ENCODE measurements at places on chromosomes 1 and 21. TPM values are rescaled to one million over a fixed set of nuclear protein-coding genes. Genes with fewer than 3 reads are reported as not detected.

DNA sequence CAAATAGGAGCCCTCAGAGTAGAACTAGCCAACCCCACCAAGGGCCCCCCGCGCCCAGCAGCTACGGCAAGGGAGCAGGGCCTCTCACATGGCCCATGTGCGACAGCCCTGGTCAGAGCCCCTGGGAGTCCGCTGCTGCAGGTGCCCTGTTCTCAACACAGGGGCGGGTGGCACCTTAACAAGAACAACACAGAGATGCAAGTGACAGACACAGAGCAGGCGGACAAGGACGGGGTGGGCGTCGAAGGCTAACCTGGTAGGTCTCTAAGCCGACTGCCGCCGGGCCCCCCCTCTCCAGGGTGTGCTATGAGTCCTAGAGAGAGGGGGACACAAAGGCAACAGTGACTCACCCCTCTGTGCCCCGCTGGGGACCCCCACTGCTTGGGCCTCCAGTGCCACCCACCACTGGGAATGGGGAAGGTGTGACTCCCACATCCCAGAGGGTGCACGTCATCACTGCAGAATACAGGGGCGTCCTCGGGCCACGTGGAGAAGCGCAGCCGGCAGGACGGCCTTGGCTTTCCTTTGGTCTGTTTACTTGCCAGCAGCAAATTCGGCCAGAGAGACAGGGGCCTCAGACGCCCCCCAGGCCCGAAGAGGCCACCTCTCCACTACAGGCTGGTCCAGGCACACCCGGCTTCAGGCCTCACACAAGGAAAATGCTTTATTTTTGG is 44.8 kb downstream of the PRDM15 start:
- DNase-seq: peak; percentile 36

GRCh38 chr1:84103197-84103992 is 40.7 kb upstream of the PRKACB start:
- DNase-seq: peak; percentile 77

DNA sequence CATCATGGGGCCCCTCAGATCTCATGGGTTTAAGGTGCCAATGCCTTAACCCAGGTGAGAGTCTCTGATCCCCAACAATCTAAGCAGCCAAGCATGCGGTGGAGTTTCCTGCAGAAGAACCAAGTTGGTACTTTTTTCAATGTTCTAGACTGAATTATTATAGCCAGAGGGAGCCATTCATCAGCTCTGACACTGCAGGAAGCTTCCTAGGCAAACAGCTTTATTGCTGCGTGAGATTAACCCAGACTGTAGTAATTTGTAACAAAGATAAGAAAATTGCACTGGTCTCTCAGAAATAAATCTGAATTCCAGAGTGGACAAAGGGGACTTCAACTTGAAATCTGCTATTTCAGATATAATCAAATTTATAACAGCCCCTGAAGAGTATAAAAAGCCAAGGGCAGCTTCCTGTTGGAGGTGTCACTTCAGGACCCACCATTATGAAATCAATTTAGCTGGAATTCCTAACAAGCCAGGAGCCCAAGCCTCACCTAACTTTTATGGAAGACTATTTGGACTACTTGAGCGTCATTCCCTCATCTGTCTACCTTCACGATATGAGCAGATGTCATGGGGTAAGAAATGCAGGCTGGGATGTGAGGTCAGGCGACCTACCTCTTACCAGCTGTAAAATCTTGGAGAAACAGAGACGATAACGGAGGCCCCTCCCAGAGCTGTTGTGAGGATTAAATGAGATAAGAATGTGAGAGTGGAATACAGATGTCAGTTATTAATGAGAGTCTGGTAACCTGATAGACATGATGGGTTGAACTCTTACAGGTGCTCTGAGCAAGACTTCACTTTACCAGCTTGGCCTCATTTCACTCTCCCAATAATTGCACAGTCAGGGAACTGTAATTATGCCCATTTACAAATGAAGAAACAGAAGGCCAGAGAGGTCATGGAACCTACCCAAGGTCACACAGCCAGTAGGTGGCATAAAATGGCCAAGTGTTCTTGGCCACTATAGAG is 135.1 kb downstream of the RRAGC start:
- no peak for DNase-seq

DNA sequence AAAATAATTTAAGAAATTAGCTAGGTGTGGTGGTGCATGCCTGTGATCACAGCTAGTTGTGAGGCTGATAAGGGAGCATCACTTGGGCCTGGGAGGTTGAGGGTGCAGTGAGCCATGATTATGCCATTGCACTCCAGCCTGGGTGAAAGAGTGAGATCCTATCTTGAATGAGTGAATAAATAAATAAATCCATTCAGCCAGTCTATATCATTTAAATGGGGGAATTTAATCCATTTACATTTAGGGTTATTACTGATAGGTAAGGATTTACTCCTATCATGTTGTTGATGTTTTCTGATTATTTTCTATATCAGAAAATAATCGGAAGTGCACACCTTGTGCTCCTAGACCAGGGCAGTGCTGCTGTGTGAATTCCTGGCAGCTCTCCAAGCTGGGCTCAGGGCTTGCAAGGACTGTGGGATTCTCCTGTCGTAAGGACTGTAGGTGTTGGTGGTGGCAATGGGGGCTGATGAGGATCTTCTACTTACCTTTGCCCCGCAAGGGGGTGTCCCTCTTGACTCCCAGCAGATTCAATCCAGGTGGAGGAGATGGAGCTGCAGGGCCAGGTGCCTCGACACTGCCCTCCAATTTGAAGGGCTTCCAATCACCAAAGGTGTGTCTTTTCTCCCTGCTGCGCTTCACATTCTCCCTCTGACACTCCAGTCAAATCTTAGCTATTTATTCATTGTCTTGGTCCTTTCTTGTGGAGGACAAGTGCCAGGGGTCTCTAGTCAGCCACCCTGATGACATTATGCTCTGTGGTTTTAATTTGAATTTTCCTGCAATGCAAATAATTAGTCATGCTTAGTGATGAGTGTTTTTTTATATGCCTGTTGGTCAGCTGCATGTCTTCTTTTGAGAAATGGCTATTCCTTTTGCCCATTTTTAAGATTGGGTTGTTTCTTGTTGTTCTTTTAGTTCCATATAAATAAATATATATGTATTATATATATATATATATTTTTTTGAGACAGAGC is 14.1 kb upstream of the TRAPPC10 start:
- no peak for DNase-seq

DNA sequence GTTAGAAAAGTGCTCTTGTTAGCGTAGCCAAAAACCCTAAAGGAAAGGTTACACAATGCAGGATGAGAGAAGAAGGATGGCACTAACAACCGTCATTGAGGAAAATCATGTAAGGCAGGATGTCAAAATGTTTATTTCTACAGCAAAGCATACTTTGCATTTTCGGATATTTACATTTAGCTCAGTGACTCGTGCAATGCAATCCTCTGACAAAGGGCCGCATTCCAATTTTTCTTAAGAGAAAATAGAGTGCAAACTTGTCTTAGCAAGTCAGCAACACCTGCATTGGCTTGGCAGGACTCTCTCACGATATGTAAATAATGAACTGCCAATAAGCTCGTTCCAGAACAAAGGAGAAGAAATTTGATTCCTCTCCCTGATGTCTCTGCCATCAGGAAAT is 33.3 kb downstream of the TIAM1 start:
- no peak for DNase-seq

DNA sequence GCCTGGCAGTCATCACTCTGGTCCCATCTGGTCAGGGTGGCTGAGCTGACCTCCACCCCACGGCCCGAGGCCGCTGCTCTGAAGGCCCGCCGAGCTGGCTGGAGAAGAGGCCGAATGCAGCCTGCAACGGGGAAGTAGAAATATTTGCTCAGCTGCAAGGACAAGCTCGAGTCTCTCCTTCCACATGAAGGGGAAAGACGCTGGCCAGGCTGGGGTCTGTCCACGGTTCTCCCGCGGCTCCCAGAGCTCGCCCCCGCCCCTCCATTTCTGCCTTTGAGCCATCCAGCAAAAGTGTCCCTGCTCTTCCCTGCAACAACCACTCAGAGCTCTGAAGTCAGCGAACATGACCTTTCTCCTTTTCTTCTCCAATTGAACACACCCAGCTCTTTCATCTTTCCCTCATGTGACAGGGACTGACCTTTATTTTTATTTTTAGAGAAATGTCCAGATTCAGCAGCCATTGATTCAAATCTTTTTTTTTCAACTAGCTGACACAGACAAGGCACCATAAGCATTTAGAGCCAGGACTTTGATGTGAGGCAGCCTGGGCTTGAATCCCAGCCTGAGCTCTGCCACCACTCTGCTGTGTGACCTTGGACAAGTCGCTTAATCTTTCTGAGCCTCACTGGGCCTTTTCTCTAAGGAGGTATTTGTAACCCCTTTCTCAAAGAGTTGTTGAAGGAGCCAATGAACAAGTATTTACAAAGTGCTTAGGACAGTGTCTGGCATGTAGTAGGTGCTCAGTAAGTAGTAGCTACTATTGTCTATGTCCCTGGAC is 149.3 kb upstream of the WNT4 start:
- no peak for DNase-seq

- DNase-seq: no peak
These were observed 55.5 kb downstream of the MPZL1 start for GRCh38 chr1:167777269-167777650.

DNA sequence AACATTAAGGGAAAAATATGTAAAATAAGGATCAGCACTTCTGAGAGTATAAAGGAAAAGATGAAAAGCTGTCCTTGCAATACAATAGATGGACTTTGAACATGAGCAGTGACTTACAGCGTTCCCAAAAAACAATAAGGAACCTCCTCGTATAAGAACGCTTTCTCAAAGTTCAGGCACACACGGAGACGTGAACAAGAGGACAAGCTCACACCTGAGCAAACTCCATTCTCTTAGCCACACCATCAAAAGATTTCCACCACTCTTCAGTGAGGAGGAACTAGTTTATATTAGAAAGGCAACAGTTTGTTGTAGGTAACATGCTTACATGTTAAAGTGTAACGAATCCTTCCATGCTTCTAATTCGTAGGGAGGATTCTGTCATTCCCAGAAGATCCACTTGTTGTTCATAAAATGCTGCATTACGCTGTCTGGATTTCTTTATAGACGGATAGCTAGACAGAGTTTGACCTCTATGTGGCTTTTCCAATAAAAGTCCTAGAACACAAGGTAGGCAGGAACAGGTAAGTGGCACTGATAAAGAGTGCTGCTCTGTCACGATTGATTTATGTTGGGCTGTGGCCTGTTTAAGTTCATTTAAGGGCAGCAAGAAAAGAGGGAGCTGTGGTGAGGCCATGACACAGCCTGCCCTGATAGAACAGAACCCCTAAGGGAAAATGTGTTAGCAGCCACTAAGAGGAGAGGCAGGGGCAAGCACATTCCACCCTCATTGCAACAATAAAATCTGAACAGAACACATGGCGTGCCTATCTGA is 37.0 kb upstream of the ATP1A1 start:
- no peak for DNase-seq

- DNase-seq: no peak
These were observed 82.2 kb downstream of the ARHGEF10L start for GRCh38 chr1:17621691-17622090.

DNA sequence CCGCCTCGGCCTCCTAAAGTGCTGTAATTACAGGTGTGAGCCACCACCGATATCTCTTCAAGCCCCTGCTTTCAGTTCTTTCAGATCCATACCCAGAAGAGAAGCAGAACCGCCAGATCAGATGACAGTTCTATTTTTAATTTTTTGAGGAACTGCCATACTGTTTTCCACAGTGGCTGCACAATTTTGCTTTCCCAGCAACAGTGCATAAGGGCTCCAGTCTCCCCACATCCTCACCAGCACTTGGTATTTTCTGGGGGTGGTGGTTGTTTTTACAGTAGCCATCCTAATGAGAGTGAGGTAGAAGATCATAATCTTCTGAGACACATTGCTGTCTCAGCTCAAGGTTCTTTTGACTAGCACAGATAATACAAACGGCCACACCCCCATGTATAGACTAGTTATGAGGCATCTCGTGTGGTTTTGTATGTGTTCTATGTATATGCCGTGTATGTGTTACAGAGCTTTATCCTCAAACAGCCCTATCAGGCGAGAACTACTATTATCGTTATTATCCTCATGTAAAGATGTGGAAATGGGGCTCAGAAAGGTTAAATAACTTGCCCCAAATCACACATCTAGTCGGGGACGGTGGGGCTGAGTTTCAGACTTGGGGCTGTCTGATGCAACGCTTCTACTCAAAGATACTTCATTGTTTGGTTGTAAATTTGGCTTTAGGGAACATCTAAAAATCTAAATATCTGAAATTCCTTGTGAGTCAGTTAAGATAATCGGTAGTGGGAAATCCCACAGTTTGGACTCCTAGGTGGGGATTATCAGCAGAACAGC is 12.0 kb downstream of the FHAD1 start:
- no peak for DNase-seq

DNA sequence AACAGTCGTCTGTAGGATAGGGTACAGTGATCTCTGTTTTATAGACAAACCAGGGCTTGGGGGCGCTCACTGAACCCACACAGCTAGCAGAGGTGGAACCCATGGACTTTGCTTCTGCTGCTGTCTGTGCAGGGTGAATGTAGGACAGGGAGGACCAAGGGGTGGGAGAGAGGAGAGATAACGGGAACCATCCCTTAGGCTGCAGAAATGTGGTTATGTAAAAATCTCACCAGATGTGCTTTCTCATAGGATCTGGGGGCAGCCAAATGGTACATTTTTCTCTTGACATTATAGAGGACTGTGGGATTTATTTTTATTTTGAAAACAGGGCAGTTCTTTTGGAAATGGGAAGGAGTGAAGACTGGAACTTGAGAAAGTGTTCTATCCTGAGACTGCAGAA is 8.7 kb downstream of the NFASC start:
- no peak for DNase-seq

DNA sequence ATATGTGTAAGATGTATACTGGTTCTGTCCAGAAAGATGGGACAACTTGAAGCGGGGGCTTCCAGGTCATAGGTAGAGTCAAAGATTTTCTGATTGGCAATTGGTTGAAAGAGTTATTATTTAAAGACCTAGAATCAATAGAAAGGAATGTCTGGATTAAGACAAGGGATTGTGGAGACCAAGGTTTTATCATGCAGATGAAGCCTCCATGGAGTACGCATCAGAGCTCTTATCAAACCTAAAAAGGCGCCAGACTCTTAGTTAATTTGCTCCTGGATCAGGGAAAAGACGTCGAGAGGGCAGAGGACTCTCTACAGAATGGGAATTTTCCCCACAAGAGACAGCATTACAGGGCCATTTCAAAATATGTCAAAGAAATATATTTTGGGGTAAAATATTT is 23.7 kb upstream of the ETV3 start:
- no peak for DNase-seq

GRCh38 chr1:185488808-185489207 is 171.8 kb upstream of the IVNS1ABP start:
- DNase-seq: no peak

- no peak for DNase-seq
These were observed 2.1 kb downstream of the MOV10 start for GRCh38 chr1:112676543-112676942.

LRRC71 gene
- polyA plus RNA-seq: not detected

Measured in sigmoid colon (tissue), 7 donors.